ENCODE measurements at places on chromosomes 12 and 14.

DNA sequence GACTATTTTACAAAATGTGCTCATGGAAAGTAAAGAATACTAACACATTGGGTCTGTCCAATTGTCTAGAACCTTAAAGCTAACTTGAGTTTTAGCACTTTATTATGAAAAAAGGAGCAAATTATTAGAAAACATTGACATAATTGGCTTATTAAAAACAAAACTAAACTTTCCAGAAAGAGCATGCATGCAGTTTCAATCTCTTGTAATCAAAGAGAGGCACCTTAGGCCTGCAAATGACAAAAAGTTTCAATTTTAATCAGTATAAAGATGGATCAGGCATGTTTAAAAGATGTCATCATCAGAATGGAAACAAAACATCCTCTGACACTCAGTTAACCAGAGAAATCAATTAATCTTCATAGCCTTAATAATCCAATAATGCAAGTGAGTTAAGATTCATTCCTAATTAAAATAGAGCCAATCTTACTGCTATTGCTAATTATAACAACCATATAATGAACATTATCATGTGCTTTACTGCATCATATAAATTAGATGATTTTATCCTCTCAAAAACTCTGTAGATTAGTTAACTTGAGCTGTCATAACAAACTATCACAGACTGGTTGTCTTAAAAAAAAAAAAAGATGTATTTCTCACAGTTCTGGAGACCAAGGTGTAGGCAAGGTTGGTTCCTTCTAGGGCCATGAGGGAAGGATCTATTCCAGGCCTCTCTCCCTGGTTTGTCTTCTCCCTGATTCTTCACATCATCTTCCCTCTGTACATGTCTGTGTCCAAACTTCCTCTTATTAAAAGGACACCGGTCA, 131.4 kb downstream of the RPAP3 start:
- DNase-seq = no peak

GRCh38 chr14:24852312-24853060, 197.5 kb downstream of the STXBP6 start:
- DNase-seq = no peak

DNA sequence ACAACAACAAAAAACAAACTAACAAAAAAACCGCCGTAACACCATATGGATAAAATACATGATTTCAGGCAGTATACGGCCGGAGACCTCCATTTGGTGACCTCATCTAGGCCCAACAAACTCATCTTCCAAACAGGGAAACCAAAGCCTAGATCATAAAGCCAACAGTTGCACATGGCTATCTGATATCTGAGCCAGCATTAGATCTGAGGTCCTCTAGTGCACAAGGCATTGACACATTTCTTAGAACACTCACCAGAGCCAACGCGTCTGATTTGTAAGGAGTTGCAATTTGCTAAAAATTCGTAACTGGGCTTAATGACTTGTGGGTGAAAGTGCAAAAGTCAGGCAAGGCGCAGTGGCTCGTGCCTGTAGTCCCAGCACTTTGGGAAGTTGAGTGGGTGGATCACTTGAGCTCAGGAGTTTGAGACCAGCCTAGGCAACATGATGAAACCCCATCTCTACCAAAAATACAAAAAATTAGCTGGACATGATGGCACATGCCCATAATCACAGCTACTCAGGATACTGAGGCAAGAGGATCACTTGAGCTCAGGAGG, 42.0 kb upstream of the NUDT4 start:
- DNase-seq = no peak

DNA sequence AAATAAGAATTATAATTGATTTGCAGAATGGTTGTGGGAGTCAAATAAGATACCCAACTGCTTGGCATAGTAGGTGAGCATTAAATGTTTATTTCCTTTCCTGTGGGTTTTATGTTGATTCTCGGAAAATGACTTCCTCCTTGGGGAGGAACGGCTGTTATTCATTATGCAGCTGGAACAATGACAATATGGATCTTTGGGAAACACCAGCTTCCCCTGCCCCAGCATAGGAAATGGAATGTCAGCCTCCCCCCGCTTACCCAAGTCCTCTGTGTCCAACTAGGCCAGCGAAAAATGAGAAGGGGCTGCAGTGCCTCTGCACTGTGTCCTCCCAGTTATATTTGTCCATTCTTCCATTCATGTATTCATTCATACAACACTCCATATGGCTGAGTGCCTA, 11.7 kb upstream of the CCDC177 start:
- no peak for DNase-seq

GRCh38 chr14:75591331-75591946, 13.0 kb downstream of the FLVCR2 start:
- DNase-seq = no peak

- DNase-seq = no peak
Observed at GRCh38 chr12:129064209-129064855, 211.1 kb downstream of the GLT1D1 start.

GRCh38 chr14:103808403-103809001, 38.9 kb downstream of the PPP1R13B start:
- DNase-seq = peak; percentile 17

DNA sequence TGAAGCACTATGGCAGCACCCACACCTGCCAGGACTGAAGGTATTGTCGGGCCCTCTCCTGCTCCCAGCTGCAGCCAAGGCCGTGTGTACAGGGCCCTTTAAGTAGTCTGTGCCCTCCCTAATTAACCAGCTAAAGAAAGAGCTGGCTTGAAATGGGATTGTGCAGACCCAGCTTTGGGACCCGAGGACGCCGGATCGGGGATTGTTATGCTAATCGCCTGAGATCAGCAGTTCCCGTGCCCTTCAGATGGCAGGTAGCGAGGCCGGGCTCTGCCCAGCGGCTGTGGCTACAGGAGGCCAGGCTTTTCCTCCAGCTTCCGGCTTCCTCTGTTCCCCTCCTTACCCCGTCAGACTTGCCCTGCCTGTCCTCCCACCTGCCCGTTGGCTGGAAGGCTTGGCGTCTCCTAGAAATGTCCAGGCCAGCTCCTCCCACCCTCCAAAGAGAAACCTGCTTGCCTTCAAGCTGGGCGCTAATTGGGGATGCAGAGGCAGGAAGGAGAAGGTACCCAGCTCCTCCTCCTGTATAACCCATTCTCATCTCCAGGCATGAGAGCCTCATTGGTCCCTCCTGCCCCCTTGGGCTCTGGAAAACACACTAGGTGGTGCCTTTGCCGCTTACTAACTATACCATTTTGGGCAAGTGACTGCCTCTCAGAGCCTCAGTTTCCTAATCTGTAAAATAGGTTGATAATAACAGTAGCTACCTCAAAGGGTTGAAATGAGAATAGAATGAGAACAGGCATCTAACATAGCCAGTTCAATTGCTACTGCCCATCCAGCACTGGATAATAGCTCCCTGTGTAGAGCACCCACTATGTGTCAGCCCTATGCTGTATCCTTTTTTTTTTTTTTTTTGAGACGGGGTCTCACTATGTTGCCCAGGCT, 25.8 kb upstream of the MSI1 start:
- no peak for DNase-seq

DNA sequence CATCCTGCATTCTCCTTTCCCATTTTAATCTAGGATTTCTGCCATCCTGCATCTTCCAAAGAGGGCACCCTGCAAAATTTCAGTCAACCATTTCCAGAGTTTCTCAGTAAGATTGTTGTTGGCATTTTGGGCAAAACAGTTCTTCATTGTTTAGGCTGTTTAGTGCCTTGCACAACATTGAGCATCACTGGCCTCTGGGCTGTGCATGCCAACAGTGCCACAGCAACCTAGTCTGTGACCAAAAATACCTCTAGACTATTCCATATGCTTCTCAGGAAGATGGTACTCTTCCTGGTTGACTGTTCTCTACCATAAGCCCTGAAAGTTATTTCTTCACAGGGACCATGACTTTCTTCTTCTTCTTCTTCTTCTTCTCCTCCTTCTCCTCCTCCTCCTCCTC, 32.5 kb upstream of the ISM2 start:
- no peak for DNase-seq

GRCh38 chr12:54432815-54433164, 13.7 kb upstream of the ITGA5 start:
- DNase-seq = no peak

DNA sequence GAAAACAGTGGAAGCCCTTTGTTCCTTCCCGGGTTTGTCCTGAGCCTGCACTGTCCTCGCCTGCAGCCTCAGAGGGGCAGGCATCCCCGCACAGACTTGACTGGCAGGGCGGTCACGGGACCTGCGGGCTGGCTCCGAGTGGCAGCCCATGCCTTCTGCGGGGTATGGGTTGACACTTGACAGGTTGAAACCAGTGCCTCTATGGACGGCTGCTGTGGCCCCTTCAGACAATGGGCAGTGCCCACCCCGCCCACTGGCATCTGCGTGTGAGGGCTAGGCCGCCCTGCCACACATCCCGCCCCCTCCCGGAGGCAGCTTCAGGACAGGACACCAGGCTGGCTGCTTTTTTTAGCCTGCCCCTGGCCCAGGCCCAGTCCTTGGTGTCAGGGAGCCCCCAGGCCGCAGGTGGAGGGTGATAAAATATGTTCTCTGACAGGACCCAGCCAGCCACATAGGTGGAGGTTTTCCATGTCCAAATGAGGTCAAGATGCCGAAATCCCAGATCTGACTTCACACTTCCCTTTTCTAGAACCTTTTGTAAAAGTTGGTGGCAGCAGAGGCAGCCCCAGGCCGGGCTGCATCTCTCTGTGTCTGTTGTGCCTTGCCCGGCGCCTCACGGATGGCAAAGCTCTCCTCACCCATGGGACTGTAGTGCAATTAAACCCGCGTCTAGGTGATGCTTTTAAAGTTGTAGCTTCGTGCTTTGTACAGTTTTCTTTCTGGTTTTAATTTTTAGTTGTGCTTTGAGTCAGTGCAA, 10.0 kb downstream of the ANKRD9 start:
- DNase-seq = no peak

- DNase-seq = no peak
Observed at GRCh38 chr12:74781991-74782485, 244.4 kb downstream of the ATXN7L3B start.

DNA sequence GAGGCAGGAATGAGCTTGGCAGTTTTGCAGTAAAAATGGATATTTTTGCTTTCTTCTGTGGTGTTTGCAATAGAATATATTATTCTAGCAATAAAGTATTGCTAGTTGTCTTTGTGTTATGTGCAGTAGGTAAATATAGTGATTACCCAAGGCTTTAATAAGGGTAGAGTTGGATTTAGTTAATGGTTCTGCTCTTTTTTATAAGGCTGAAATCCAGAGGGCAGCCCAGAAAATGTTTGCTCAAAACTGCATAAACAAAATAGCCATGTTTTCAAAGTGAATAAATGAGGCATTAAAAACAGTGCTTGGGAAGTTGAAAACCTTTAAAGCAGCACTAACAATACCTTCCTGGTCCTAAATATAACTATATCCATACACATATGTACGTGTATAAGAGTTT, 162.4 kb downstream of the SLC5A8 start:
- DNase-seq = no peak

GRCh38 chr12:90262251-90262650, 553.6 kb upstream of the ATP2B1 start:
- no peak for DNase-seq

- no peak for DNase-seq
Observed at GRCh38 chr12:83793616-83794015, 1106.9 kb downstream of the TMTC2 start.

GRCh38 chr14:21307637-21308036, 27.8 kb downstream of the RPGRIP1 start:
- DNase-seq = no peak

DNA sequence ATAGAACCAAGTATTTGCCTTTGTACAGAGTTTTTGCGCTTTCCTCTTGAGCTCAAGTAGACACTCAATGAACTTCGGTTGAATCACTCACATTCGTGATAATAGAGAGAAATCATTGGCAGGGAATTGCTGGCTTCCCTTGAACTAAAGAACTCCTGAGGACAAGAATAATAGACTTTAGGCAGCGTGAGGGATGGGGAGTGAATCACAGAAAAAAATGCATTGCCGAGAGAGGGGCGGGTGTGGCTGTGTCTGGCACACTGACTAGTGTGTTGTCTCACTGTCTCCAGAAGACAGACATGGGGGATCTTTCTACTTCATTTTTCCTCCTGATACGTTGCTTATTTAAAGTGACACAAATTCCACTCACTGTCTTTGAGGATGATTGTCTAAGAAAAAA, 805.2 kb downstream of the BCL11B start:
- no peak for DNase-seq

DNA sequence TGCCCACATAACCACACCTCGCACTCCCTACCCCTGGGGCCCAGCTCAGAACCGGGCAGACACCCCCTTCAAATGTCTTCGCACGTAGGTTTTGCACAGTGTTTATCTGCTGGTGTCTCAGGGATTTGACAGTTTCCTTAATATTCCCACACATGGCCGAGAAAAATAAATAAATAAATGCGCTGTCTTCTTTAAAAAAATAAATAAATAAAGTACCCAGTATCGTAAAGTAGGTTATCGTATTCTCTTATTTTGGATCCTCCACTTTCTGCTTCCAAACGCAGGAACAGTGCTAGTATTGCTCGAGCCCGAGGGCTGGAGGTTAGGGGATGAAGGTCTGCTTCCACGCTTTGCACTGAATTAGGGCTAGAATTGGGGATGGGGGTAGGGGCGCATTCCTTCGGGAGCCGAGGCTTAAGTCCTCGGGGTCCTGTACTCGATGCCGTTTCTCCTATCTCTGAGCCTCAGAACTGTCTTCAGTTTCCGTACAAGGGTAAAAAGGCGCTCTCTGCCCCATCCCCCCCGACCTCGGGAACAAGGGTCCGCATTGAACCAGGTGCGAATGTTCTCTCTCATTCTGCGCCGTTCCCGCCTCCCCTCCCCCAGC, 710 bp upstream of the FOS start:
- DNase-seq = no peak

DNA sequence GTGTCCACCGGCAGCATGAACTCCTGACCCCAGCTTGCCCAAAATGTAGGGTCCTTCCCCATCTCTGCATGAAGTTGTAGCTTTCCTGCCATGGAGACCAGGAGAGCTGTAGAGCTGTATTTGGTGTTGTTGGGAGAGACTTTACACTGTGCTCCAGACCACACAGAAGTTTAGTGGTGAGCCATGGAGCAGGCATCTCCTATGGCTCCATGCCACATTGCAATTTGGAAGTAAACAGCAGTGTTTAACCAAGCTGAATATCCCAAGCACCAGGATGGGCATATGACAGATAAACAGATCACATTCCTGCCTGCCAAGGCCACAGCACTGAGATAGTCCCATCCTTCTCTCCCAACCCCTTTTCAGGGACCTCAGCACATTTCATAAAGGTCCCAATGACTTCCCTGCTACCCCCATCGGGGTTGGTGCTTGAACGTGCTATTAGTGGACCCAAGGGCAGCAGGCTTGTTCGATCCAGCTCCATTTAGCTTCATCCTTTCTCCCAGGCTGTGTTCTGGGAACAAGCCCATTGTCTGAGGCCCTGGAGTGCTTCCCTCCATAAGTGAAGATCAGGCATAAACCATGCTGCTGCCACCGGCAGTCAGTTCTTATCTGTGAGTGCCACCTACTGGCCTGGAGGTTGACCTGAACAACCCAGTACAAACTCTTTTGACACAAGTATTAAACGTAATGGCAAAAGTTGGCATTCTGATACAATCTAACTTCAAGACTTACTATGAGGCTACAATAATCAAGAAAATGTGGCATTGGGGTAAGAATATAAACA, 172.3 kb upstream of the ATXN7L3B start:
- DNase-seq = no peak

DNA sequence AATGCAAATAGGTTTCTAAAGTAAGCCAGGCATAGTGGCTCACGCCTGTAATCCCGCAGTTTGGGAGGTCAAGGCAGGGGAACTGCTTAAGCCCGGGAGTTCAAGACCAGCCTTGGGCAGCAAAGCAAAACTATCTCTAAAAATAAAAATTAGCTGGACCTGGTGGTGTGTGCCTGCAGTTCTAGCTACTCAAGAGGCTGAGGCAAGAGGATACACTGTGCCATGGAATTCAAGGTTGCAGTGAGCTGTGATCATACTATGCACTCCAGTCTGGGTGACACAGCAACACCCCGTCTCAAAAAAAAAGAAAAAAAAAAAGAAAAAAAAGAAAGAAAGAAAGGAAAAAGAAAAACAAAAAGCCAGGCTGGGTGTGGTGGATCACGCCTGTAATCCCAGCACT, 46.3 kb downstream of the HECTD1 start:
- DNase-seq = no peak
